ENCODE measurements at places on chromosomes 4 and X.

GRCh38 chr4:165207016-165207430, 338 bp upstream of the KLHL2 start:
- DNase-seq: no peak

- DNase-seq: peak; percentile 5
These were observed 1026.9 kb upstream of the SLIT2 start for GRCh38 chr4:19224820-19225219.

- DNase-seq: no peak
These were observed 28.3 kb downstream of the CHRNA9 start for GRCh38 chr4:40363382-40363920.

DNA sequence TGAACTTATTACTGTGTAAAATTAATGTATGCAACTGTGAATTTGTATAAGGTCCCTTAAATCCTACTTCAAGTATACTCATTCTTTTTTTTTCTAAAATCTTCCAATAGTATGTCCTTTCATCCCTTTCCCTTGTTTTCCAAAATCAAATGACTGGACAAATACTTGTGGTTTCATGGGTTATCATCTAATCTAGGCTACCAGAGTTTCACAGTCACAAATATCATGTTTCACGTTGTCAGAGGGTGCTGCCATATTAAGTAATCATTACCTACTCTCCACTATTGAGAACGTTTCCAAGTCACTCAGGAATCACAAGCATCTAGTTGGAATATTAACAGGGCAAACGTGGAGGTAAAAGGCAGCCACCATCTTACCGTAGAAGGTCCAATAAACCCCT, 1235.0 kb upstream of the TENM3 start:
- DNase-seq: no peak

- peak; percentile 54 for DNase-seq
These were observed 109.3 kb downstream of the AFF2 start for GRCh38 chrX:148609515-148610327.

DNA sequence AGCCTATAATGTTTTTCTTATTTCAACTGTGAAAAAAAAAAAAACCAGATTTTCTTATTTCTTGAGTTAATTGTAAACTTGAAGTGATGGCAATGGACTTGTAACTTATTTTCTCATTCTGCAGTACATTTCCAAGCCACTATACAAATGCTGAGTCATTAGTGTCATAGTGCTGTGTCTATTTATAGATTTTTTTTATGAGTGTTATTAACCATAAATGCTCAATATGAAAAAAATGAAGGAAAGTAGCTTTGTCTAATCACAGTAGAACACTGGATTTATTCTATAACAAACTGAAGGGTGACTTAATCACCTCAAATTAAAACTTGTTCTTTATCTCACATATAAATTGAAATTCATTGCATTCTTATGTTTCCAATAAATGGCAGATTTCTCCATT, 718.6 kb downstream of the CCSER1 start:
- no peak for DNase-seq

GRCh38 chr4:1447676-1448588, 41.7 kb upstream of the NKX1-1 start:
- DNase-seq: no peak

DNA sequence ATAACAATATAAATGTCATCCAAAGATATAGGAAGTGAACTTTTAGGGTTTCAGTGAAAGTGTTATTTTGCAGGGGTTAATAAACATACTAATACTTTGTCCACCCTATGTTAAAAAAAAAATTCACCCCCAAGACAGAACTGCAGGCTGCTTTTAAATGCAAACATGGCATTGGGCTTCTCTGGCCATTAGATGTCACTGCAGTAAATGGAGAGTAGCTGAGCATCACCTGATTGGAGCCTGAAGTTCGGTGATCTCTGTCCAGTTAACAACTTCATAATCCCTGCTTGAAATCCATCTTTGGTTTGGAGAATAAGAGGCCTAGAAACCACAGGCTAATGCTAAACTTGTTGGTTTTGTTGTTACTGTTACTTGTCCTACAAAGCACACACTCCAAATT, 18.7 kb downstream of the SLC25A43 start:
- no peak for DNase-seq

DNA sequence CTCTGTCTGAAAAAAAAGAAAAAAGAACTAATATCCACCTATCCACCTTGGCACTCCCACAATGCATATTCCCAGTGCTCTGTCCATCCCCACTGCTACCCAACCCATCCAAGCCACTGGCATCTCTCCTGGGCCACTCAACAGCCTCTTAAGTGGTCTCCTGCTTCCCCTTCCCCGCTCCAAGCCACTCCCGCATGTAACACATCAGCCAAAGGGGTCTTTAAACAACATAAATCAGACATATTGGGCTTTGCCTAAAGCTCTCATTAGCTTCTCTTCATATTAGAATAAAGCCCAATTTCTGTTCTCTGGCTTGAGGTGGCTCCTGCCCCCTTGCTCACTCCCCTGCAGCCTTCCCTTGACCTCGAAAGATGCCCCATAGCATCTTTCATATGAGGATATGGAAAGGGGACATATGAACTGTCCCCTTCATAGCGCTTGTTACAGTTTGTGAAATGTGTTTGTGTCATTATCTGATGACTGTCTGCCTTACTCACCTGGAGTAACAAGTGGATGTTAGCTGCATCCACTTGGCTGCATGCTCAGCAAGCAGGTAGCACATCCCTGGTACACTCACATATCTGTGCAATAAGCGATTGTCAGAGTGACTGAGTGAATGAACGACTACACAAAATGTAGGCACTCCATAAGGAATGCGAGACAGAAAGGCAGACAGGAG, 3.1 kb downstream of the BLOC1S4 start:
- DNase-seq: no peak

DNA sequence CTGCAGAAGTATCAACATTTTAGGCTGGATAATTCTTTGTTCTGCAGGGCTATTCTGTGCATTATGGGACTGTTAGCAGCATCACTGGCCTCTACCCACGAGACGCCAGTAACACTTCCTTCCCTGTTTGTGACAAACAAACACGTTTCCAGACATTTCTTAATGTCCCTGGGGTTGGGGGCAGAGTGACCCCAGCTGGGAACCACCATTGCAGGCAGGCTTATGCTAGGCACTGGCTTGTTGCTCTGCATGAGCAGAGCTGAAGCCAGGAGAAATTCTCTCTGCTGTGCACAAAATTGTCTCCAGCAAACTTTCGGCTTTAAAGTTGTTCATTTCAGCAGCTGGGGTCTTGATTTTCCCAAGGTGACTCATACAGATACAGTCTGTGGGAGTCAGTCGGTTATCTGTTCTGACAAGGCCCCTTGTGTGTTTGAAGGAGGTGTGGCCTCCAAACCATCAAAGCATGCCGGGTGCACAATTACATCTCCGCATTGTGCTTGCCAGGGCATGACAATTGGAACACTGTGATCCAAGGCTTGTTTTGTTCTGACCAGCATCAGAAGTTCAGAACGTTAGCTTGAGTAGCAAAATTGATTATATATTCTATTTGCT, 156.4 kb upstream of the BOD1L1 start:
- no peak for DNase-seq

DNA sequence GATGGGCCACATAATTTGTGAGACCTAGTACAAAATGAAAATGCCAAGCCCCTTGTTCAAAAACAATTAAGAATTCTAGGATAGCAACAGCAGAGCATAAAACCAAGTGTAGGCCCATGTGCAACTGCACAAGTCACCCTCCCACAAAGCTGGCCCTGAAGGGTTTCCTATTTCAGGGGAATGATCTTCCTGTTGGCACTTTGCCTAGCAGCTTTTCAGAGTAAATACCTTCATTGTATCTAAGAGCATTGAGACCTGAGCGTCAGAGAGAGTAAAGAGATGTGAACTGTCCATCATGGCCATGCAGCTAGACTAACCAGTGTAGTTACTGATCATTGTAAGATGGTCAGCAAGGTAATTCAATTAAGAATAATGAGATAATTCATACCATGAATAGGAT, 113.6 kb downstream of the CNKSR2 start:
- DNase-seq: no peak

DNA sequence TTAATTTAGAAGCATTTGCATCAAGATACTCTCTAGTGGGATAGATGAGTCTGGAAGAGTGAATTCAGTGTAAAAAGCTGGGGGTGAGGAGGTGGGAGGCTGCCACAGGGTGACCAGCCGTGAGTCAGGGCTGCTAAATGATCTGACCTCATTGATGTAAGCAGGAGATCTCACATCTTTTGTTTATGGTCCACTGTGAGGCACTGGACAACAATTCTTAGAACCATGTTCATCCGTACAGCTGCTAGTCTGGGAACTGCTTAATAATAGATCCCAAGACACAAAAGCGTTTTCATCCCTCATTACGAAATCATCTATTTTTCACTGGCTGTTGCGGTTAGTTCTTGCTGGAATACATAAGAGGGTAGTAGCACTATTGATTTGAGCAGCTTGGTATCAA, 14.1 kb downstream of the KLF3 start:
- DNase-seq: no peak

GRCh38 chrX:152822383-152823086, 8.0 kb downstream of the CETN2 start:
- DNase-seq: no peak

DNA sequence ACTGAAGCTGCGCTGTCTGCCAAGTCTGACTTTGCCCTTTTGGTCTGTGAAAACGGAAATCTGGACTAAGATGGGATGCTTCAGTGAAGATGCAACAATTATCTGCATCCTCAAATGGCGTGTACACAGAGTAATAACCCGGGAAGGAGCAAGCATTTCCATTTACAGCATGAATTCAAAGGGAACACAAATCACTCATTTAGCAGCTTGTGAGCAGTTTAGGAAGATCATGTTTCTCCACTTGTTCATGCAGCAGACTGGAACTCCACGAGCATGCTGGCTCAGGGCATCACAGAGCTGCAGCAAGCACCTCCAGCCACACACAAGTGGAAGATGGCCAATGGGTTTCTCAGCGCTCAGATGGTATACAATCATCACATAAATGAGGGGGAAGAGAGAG, 175.5 kb downstream of the NLGN4X start:
- no peak for DNase-seq

GRCh38 chrX:121903961-121904360, 856.6 kb downstream of the GLUD2 start:
- no peak for DNase-seq

DNA sequence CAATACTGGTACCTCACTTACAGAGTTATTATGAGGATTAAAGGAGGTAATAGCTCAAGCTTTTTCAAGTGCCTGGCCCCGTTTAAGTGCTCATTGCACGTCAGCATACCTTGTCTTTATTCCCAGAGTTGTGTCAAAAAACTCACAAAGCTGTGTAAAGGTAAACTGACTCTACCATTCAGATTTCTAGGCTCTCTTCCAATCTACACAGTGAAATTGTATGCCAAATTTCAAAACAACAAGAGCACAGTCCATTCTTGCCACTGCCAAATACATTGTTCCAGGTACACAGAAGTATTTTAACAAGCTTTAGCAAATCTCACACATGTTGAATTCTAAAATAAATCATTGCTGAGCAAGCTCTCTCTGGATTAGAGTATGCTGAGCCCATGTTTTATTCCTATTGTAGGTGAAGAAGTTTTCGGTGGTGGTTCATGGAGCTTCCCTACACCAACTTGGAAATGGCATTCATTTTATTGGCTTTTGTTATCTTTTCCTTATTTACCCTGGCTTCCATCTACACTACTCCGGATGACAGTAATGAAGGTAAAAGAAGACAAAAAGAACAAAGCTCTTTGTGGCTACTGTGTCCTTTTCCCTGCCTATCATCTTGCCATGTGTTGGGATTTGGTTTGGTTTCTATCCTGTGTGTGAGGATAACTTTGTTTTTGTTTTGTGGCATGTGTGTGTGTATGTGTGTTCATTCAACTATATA, 16.2 kb downstream of the SMIM31 start:
- no peak for DNase-seq

- DNase-seq: peak; percentile 17
These were observed 63.7 kb upstream of the CAMK2D start for GRCh38 chr4:113825272-113825671.
